NCI-H510A treated with DMSO at 0.1 percent for 48 hours (cell line): ENCODE measurements at places on chromosomes 7 and 10.

DNA sequence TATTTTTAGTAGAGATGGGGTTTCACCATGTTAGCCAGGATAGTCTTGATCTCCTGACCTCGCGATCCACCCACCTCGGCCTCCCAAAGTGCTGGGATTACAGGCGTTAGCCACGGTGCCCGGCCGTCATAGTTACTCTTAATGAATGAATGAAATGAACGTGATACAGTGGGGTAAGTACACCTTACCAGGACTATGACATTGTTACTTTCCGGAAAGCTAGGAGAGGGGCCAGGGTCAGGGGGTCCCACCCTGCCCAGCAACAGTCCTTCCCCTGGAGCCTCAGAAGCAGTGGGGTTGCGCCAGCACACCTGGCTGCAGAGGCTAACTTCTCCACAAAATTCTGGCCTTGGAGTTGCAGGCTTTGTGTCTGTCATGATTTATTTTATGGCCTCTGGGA is 21.4 kb downstream of the VSTM4 start:
- no peak for DNase-seq

DNA sequence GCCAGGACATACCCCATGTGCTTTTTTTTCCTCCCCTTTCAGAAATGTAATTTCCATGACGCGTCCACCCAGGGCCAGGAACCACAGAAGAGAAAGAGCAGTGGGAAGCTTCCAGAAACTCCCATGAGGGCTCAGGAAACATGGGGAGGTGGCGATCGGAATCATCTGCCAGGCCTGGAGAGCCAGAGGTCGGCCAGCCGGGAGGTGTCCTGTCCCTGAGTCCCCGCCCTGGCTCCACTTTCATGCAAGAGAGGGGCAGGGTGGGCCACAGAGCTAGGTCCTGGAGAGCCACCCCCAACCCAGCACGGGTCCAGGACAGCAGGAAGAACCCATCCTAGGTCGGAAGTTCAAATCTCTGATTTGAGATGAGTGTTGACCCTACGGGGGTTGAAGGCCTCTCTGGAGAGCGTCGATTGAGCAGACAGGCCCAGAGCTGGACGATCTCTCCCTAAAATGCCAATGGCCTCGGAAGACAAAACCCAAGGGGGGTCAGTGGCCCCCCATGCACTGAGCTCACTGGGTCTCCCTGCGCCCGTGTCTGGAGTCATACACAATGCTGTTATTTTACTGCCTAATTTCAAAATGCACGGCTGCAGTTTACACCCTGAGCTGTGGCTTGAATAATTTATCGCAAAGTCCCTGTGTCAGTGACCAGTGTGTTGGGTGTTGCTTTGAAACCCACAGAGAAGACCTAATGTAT is 594.1 kb downstream of the PTPRN2 start:
- DNase-seq, result no peak

DNA sequence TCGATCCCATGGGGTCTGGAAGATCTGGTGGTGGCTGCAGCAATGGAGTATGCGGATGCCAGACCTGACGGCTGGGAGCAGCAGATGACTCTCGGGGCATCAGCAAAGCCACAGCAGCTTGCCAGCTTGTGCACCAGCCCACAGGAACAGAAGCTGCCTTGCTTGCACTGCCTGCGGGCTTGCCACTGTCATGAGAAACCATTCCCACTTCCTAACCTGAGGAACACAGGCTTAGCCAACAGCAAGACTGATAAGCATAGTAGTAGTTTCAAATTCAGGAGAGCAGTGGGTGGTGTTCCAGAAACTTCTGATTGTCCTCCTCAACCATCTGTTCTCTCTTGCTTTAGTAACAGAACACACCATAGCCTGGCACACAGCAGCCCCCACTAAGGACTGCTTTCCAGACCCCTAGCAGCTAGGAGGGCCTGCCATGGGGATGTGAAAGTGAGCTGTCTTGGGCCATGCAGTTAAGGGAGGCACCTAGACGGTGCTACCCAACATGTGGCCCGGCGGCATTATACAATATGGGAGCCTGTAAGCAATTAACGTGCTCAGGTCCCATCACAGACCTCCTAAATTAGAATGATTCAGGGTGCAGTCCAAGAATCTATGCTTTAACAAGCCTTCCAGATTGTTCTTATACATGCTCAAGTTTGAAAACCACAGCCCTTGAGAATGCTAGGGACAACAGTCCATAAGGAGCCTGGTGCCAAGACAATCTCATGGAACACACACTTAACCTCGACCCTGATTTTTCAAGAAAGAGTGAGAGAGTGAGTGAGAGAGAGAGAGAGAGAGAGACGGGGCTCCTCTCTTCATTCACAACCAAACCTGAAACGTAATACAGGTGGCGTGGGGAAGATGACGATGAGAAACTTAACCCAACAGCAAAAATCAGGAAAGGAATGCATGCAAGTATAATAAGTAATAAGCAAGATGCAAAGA is 7.1 kb downstream of the ANXA11 start:
- DNase-seq, result no peak

DNA sequence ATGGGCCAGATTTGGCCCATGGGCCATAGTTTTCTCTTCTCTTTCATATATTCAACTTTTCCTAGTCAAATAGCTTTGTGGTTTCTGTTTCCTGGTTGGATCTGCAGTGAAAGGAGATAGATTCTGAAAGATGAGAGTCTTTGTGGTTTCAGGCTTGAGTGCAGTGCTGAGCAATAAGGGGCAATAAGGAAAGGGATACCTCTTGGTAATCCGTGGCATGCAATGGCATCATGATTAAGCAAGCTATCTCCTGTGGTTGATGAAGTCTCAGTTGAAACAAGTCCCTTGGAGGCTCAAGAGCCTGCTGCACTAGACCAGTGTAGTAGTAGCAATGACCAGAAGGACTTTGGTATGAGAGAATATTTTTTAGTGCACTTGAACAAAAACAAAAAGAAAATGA is 187.7 kb upstream of the CNTNAP2 start:
- DNase-seq, result no peak

DNA sequence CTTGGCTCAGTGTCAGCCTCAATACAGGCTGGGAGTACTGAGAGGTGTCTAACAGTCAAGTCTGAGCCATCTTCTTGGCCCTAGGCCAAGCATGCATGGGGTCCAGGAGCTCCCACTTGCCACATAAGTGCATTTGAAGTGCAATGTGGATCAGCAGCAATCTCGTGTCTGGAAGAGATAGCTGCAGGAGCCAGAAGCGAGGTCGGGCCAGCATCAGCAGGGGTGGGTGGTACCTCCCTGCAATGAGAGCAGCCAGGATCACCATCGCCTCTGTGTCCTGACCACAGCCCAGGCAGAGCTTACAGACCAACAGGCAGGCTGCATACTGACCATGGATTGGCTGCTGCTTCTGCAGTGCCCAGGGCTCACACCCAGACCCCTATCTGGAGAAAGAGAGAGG is 83.0 kb upstream of the CXCL12 start:
- no peak for DNase-seq

- no peak for DNase-seq
Observed at GRCh38 chr7:124033807-124034753, 1.2 kb upstream of the TMEM229A start.

GRCh38 chr7:98821348-98821747 is 48.5 kb downstream of the TMEM130 start:
- DNase-seq, result no peak

GRCh38 chr7:23335621-23336020 is 36.5 kb downstream of the MALSU1 start:
- DNase-seq, result no peak

- peak; percentile 13 for DNase-seq
Observed at GRCh38 chr7:130921391-130922180, 187.6 kb upstream of the KLF14 start.

- DNase-seq, result no peak
Observed at GRCh38 chr10:37854626-37855025, 2.8 kb downstream of the ZNF248 start.

DNA sequence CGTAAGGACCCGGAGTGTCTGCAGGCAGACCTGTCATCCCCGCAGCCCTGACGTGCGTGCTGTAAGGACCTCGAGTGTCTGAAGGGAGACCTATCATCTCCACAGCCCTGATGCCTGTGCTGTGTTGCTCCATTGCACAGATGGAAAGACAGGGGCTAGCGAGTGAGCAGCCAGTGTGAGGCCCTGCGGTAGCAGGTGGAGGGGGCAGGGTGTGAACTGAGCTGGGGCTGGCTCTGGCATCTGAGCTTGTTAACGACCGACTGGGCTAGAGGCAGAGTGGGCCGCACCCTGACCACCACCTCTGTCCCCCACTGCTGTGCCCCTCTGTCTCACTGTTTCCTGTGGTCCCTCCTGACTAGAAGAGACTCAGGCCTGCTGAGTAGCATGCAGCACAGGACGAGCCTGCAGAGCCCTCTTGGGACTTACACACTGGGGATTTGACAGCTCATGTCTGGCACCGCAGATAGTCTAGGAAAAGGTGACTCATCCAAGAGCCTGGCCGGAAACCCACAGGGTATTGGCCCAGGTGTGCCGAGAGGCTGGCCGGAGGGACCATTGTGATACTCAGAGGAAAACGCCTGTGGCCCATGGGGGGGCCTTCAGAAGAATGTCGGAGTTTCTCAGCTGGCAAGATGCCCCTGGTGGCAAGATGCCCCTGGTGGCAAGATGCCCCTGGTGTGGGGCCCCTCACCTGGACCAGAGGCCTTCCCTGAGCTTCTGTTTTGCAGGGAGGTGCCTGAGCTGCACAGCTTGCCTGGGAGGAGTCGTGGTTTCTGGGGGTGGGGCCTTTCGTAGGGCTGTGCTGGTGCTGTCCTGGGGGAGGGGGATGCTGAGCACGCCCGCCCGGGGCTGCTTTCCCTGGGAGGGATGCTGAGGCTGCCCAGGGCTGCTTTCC is 34.3 kb downstream of the INPP5A start:
- DNase-seq, result no peak

DNA sequence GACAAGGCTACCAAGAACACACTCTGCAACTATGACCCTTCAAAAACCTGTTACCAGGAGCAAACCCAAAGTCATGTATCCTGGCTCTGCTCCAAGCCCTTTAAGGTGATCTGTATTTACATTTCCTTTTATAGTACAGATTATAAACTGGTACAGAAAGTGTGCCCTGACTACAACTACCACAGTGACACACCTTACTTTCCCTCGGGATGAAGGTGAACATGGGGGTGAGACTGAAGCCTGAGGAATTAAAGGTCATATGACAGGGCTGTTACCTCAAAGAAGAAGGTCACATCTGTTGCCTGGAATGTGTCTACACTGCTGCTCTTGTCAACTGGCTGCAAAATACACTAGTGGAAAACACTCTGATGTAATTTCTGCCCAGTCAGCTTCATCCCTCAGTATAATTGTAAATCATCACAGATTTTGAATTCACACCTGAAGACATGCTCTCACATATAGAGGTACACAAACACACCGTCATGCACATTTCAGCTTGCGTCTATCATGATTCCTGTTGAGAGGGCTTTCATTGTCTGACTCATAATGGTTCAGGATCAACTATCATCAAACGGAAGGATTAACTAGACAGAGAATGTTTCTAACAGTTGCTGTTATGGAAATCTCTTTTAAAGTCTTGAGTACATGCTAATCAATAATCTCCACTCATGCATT is 318.3 kb downstream of the NXPH1 start:
- peak; percentile 82 for DNase-seq

DNA sequence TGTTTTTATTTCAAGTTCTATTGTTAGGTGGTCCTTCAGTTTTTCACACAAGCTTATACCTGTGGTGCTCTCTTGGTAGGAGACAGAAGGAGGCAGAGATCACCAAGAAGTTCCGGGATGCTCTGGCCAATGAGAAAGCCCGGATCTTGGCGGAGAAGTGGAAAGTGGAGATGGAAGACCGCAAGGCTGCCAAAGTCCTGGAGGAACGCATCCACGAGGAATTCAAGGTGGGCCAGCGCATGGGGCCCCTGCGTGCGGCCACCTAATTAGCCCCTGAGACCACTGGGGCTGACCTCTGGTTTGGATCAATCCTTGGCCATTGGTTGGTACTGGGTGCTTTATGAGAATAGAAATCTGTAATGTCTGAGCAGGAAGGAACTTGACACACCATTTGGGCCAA is 33.6 kb downstream of the SH2D4B start:
- no peak for DNase-seq

DNA sequence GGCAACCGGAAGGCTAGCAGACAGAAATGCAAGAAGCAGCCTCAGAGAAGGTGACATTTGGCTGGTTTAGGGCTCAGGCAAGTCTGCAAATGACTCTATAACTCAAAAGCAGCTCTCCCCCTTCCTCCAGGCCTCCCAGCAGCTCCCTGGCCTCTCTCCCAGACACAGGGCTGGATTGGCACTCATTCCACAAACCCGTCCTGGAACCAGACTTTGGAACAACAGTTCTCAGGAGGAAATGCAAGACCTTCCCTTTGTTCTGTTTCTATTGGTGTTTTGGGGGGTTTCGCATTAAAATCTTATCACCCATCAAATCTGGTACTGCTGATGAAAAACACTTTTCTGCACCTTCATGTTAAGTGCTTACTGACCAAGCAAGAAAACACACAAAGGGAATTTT is 40.3 kb upstream of the EFCAB10 start:
- no peak for DNase-seq

DNA sequence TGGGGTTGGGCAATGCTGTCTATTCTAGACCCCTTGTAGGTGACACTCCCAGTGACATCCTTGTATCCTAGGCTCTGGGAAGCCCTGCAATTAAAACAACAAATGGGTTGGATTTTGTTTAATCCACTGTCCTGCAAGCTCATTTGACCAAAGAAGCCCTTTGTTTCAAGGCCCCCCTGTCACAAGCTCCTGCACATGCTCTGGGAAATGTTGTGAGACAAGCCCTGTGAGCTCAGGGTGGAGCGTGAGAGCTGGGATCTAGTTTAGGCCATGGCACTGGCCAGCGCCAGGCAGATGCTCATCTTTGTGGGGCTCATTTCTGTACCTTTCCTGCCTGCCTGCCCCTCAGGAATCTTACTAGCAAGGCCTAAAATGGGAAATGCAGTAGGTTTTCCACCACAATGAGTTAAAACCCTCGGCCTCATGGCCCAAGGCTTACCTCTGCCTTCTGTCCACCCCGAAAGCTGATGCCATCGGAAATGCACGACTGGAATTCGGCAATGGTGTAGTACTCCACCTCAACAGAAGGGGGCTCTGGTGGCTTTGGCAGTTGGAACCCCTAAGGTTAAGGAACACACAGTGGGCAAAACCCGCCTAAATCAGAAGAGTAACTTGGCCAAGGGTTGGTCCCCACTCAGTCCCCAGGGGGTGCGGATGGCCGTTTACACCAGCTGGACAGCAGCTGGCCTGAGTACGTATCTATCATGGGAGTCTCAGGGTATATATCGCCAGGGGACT is 112.0 kb downstream of the NEURL1 start:
- DNase-seq, result peak; percentile 14

- DNase-seq, result no peak
Observed at GRCh38 chr10:92387289-92387940, 96.4 kb downstream of the MARCHF5 start.

- DNase-seq, result no peak
Observed at GRCh38 chr7:156827587-156828203, 65.3 kb downstream of the LMBR1 start.

GRCh38 chr10:34124522-34125035 is 690.5 kb downstream of the PARD3 start:
- no peak for DNase-seq
